ENCODE measurements at places on chromosomes 6 and 20.

- DNase-seq: no peak
Observed at GRCh38 chr6:154488802-154489437, 21.6 kb downstream of the CNKSR3 start.

DNA sequence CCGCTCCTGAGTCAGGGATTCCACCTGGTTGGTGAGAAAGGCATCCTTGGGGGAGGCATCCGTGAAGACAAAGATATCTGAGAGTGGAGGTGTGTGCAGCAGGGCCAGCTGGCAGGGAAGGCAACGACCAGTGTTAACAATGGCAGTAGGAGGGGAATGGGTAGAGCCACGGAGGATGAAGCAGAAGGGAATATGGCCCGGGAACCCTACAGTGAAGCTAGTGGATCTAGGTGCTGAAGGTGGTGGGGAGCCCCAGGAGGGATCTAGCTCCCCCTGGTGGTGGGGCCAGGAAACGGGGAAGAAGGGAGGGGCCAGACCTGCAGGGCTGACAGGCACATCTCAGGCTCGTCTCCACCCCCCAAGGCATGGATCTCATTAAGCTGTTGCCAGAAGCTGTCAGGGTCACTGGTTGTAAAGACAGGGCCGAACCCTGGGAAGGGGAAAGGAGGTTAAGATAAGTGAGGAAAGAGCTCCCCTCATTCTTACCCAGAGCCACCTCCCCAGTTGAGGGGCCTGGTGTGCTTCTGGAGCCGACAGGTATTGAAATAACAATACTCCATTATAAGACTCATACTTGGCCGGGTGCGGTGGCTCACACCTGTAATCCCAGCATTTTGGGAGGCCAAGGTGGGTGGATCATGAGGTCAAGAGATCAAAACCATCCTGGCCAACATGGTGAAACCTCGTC lies 7.3 kb downstream of the VWA7 start:
- DNase-seq: peak; percentile 70

GRCh38 chr6:130203370-130203769 lies 19.4 kb downstream of the SAMD3 start:
- no peak for DNase-seq

GRCh38 chr6:131660195-131660594 lies 23.1 kb downstream of the ENPP3 start:
- no peak for DNase-seq

DNA sequence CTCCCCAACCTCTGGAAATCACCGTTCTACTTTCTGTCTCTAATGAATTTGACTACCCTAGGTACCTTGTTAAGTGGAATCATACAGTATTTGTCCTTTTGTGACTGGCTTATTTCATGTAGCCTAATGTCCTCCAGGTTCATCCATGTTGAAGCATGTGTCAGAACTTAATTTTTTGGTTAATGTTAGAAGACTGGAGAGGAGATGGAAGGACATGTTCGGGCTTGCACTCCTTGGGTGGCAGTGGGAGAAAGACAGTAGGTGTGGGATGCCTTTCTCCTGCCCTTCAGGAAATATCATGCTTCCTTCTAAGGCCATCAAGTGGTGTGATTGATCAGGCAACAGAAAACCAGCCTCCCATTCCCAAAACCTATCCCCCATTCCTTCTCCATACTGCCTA lies 61.1 kb upstream of the RNF144B start:
- no peak for DNase-seq

DNA sequence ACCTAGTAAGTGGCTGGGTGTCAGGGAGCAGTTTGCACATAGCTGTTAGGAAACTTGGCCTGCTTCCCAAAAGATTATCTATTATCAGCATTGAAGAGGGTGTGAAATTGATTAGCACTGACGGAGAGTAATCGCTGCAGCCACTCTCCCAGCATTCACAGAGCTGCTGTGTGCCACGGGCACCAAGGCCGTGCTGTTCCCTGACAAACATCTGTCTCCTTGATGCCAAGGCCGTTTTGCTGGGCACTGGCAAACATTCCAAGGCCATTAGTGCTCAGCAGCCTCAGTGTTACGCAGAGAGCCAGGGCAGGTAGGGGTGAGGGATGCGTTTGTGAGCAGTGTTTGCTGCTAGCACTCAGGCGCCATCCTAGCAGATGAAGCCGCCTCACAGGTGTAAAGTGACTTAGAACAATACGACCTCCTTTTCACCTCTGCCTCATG lies 57.7 kb upstream of the VSTM2L start:
- no peak for DNase-seq

- peak; percentile 83 for DNase-seq
Observed at GRCh38 chr6:44234101-44235025, 11.0 kb downstream of the SLC29A1 start.

- DNase-seq: no peak
Observed at GRCh38 chr6:53347250-53347920, 1.4 kb downstream of the ELOVL5 start.

- DNase-seq: peak; percentile 67
Observed at GRCh38 chr20:44911264-44911921, 1.5 kb downstream of the PABPC1L start.

DNA sequence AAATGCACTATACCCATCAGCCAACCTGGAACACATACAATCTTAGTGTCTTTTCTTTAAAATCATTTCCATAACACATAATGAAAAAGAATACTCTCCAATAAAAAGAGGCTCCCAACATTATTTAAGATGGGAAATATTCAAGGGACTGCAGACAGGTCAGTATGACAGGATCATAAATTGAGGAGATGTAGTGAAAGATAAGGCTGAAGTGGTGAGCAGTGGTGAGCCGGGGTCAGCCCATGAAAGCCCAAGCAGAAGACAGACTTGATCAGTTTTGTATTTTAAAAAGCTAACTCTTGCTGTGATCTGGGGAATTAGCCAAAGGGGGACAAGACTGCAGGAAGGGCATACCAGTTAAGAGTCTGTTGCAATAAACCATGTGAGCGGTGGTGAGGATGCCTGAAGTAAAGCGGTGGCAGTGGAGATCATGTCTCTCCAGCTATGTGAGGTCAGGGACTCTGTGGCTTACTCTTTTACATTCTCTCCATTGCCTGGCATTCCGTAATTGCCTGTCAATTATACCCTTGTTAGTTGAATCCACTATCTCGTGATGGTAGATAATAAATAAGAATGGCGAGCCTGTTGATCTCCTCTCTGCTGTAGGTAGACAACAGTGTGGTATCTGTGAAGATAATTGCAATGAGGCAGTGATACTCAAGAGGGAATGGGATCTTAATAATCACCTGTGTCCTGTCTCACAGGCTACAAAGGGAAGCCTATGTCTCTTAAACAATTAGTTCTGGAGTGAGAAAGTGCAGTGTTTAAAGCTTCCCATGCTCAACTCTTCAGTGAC lies 97.4 kb downstream of the FILIP1 start:
- DNase-seq: no peak

DNA sequence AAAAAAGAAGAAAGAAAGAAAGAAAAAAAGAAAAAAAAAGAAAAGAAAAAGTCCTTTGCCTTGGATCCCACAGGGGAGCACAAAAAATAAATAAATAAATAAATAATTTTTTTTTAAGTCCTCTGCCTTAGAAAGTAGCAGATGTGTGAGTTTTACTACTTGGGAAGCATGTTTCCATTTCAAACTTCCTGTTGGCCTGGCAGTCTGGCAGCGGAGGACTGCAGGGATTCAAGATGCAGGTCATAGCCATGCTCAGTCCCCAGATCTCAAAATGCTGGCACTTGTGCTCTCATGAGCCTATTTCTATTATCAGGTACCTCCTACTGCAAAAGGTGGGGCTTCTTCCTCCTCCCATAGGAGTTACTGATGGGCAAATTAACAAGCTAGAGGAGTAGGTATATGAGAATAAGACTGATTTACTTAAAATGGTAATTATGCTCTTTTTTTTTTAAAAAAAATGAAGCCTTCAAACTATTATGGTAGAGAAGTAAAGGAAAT lies 54.2 kb upstream of the MAP7 start:
- DNase-seq: no peak

DNA sequence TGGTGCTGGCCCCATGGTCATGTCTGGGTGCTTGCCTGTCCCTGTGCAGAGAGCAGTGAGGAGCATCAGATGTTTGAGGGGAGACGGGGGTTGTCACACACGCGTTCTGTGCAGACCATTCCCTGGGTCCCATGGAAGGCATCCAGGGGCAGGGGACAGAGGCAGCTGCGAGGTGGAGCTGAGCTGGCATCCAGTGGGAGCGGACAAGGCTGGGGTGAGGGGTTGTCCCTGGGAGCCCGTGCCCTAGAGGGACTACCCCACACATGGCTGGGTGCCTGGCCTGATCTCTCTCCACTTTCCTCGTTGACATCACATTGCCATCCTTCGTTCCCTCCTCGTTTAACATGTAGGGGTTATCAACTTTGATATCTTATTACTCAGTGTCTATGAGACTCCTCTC lies 331.3 kb downstream of the CDH4 start:
- no peak for DNase-seq

DNA sequence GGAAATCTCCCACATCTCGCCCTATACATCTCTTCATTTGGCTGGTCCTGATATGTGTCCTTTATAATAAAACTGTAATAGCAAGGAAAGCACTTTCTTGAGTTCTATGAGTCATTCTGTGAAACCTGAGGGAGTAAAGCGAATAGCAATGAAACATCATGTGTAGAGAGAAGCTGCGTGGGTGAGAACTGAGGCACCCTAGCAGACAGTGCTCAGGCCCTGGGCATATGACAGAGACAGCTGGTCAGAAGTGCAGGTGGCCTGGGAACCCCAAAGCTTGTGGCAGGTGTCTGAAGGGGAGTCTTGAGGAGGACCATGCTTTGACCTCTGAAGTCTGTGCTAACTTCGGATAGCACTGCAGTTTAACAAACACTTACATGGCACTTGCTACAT lies 1.3 kb upstream of the BLOC1S5 start:
- DNase-seq: no peak

Measured in ureter (tissue), 1 donor.